ENCODE measurements at places on chromosomes 3 and 15.

GRCh38 chr15:77727635-77728304 is 95.1 kb upstream of the LINGO1 start:
- DNase-seq = no peak

- DNase-seq = no peak
Observed at GRCh38 chr3:32283304-32283703, 44.8 kb downstream of the CMTM8 start.

DNA sequence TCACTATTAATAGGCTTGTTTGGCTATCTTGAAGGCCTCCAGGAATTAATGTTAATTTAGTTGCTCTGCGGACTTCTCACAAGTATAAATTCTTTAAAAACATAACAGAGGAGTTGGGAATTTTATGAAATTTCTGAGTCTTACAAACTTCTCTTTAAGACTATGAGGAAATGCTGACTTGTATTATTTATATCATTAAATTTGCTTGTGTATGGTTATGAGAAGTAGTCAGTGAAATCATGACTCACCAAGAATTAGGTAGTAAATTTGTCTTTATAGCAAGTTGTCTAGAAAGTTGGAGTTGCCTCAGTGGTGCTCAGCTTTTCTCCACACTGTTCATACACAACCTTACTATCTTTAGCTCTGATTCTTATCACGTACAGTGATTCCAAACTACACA is 26.5 kb downstream of the PHLDB2 start:
- DNase-seq = no peak

DNA sequence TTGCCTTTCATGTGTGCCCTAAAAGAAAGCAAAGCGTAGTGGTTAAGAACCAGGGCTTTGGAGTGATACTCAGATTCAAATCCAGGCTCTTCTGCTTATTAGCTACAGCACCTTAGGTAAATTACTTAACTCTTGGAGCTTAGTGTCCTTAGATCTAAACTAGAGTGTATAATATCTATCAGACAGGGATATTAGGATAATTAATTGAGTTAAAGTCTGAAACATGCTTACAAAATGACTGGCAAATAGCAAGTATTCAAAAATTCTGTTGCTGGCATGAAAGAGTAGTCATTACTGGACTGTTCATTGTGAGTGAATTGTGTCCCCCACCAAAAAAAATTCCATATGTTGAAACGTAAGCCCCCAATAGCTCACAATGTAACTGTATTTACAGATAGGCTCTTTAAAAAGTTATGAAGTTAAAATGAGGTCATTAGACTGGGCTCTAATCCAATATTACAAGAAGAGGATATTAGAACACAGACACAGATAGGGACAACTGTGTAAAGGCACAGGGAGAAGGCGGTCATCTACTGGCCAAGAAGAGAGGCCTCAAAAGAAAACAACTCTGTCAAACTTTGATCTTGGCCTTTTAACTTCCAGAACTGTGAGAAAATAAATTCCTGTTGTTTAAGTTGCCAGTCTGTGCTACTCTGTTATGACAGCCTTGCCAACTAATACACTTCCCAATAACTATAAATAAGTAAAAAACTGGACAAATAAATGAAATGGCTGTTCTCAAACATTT is 60.4 kb upstream of the LRRC3B start:
- no peak for DNase-seq

- DNase-seq = no peak
Observed at GRCh38 chr3:69505770-69506407, 120.0 kb upstream of the FRMD4B start.

DNA sequence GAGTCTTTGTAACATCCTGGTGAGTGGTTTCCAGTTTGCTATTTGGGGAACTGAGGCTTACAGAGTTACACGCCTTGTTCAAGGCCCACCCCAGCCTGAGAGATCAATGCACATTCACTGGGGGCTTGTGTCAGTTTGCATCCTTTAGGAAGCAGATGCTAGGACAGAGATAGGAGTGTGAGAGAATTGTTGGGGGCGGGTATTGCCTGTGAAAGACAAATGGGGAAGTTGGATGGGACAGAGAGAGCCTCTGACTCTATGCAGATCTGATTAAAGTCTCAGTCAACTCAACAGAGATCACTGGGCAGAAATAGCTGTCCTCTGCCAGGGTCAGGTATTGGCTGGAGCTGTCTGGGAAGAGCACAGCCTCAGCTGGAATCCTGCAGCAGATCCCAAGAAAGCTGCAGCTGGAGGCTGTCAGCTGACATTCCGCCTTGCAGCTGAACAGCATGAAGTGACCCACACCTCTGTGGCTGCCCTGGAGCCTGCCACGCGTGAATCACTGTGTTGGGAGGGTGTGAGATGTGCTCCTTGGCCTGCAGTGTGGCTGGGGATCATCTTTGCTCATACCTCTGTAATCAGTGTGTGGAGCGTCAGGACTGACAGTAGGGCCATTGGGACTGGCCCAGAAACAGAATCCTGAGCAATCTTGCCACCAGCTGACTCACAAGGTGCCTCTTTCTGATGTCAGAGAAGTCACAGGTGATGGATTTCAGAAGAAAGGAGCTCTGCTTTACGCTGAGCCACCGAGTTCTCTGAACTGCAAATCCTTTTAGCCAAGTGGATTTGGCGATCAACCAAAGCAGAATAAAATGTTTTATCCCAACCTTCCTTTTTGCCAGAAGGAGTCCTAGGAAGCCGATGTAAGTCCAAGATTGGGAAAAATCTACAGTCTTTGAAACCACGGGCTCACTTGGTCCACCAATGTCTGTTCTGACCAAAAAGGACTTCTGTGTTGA is 284.1 kb upstream of the LRRFIP2 start:
- no peak for DNase-seq

- no peak for DNase-seq
Observed at GRCh38 chr3:138472141-138472825, 37.9 kb downstream of the ESYT3 start.

- DNase-seq = no peak
Observed at GRCh38 chr15:29115093-29115991, 154.3 kb downstream of the NSMCE3 start.

DNA sequence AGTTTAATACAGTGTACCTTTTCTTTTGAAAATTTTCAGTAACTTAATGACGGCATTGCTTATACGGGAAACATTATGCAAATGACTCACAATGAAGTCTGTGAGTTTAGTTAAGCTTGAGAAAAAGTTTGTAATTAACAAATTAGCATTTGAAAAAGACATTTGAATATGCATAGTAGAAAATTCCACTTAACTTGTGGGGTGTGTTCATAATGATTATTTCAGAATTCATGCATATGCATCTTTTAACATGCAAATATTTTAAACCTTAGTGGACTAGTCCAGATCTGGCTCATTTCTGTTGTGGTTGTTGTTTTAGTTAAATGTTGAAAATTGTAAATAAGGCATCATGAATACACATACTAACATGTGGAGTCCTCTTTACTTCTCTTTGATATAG is 239.4 kb downstream of the ROBO2 start:
- no peak for DNase-seq

GRCh38 chr3:146589899-146590508 is 15.1 kb downstream of the PLSCR5 start:
- DNase-seq = no peak

DNA sequence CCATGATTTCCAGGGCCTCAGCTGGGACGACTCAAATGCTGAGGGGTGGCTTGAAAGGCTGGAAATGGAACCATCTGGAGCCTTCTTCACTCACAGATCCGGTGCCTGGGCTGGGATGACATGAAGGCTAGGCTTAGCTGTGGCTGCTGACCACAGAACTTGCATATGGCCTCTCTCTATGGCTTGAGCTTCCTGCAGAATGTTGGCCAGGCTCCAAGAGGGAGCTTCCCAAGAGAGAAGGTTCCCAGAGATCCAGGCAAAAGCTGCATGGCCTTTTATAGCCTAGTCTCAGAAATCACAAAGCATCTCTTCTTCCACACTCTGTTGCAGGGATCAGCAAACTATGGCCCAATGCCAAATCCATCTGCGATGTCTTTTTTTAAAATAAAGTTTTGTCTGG is 44.8 kb downstream of the GATM start:
- DNase-seq = no peak

- DNase-seq = no peak
Observed at GRCh38 chr3:194732617-194733016, 46.9 kb downstream of the FAM43A start.

DNA sequence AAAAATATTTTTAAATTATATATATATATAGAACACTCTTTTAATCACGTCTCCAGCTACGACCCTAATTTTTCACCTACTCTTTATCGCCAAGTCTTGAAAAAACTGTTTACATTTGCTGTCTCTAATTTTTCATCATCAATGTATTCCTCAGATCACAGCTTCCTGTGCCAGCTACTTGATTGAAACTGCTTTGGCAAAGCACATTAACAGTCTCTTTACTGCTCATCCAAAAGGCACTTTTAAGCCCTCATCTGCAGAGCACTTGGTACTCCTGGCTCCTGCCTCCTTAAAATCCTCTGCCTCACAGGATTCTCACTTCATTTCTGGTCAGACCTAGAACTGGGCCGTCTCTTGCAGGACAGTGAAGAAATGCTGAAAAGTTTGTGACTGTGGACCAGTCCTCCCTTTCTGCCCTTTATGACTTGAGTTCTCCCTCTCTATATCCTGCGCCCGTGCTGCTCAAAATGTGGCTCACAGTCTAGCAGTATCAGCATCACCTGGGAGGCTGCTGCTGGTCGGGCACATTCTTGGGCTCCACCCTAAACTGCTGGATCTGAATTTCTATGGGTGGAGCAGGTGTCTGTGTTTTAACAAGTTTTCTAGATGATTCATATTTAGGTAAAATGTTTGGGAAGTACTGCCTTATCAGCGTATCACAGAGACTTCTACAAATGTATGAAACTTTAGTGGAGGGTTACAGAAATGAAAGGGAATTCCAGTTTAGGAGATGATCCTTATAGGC is 196.8 kb downstream of the ADAMTSL3 start:
- DNase-seq = no peak

GRCh38 chr3:4797201-4797705 is 182.0 kb upstream of the BHLHE40 start:
- DNase-seq = no peak

DNA sequence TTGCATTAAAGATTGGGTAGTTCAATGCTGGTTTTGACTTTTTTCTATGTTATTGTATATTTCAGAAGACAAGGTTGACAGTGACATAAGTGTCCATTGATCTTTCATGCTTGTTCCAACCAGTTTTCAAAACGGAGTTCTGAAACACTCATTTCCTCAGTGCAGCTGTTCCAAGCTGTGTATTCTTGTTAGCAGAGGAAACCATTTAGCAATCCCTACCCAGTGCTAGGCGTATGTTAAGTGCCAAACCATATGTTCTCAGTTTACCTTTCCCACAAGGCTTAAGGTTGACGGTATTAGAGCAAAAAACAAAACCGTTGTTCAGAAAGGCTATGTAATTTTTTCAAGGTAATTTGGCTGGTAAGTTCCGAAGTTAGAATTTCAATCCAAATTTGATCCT is 9.1 kb downstream of the ATOSA start:
- no peak for DNase-seq

DNA sequence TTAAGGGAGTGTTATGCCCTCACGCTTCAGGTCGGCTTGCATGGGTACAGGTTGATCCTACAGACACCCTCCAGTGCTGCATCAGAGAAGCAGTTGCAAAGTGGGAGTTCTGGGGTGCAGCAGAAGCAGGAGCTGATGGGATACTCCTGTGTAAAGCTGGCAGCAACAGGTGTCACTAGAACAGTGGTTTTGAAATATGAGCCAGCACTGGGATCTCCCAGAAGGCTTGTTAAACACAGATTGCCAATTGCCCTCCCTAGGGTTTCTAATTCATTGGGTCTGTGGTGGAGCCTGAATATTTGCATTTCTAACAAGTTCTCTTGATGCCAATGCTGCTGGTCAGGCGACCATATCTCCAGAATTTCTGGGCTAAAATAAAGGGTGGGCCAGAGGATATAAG is 350.4 kb downstream of the CLSTN2 start:
- DNase-seq = no peak

- no peak for DNase-seq
Observed at GRCh38 chr15:67771189-67771800, 54.0 kb upstream of the SKOR1 start.

DNA sequence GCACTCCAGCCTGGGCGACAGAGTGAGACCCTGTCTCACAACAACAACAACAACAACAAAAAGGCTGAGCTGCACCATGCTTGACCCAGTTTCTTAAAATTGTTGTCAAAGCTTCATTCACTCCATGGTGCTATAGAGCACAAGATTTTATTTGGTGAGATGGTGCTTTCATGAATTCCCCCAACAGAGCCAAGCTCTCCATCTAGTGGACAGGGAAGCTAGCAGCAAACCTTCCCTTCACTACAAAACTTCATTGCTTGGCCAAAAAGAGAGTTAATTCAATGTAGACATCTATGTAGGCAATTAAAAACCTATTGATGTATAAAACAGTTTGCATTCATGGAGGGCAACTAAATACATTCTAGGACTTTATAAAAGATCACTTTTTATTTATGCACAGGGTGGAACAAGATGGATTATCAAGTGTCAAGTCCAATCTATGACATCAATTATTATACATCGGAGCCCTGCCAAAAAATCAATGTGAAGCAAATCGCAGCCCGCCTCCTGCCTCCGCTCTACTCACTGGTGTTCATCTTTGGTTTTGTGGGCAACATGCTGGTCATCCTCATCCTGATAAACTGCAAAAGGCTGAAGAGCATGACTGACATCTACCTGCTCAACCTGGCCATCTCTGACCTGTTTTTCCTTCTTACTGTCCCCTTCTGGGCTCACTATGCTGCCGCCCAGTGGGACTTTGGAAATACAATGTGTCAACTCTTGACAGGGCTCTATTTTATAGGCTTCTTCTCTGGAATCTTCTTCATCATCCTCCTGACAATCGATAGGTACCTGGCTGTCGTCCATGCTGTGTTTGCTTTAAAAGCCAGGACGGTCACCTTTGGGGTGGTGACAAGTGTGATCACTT is 2.0 kb downstream of the CCR5 start:
- DNase-seq = no peak

DNA sequence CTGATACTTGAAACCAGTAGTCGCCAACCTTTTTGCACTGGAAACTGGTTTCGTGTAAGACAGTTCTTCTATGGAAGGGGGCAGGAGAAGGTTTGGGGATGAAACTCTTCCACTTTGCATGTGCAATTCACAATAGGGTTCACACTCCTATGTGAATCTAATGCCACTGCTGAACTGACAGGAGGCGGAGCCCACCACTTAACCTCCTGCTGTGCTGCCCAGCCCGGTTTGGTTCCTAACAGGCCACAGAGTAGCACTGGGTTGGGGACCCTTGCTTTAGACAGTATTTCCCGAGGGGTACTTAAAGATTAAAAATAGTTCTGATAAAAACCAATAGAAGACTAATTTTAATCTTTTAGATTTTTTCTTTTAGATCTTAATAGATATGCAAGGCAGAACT is 11.1 kb downstream of the TFG start:
- no peak for DNase-seq

Measured in stimulated activated CD8-positive, alpha-beta memory T cell treated with anti-CD3 and anti-CD28 coated beads, Interleukin-15, amount 100 ng/mL, for 1 hour (primary cell).